ENCODE measurements at places on chromosomes 12 and 14.

GRCh38 chr12:129681151-129681550 lies 222.7 kb downstream of the TMEM132D start:
- DNase-seq, result no peak

GRCh38 chr12:15322164-15323061 lies at the start of gene PTPRO:
Gene PTPRO (plus strand): TSS chr12:15322508.
- no peak for DNase-seq

GRCh38 chr12:58513852-58514251 lies 406.5 kb downstream of the LRIG3 start:
- DNase-seq, result no peak

GRCh38 chr12:96886998-96887677 lies 19.9 kb upstream of the NEDD1 start:
- no peak for DNase-seq

GRCh38 chr14:23362200-23362599 lies 2.8 kb downstream of the EFS start:
- DNase-seq, result no peak

- no peak for DNase-seq
Measured at GRCh38 chr12:59055204-59055860, 135.0 kb upstream of the LRIG3 start.

- no peak for DNase-seq
Measured at GRCh38 chr12:32859389-32859788, 37.2 kb downstream of the PKP2 start.

GRCh38 chr12:119681728-119682638 lies 14.1 kb downstream of the PRKAB1 start:
- DNase-seq, result no peak

- DNase-seq, result no peak
Measured at GRCh38 chr12:52495389-52495788, 2.3 kb upstream of the KRT6A start.

DNA sequence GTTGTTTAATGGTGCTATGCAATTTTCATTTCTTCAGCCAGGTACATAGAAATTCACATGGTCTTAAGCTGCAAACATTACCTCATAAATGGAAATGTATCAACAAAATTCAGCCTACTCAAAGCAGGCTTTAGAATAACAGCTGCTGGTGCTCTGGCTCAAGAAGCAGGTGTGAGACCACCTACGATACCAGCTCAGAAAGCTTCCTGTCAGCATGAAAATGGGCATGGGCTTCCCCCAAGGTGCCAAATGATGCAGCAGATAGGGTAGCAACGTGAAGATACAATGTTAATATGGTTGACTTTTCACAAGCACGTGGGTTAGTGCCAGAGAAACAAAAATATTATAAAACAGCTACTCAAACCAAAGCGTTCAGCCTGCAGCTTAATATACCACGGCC lies 343.4 kb upstream of the PRICKLE1 start:
- no peak for DNase-seq

GRCh38 chr12:95601091-95601961 lies 50.0 kb upstream of the USP44 start:
- DNase-seq, result no peak

GRCh38 chr12:110846615-110847566 lies at the start of gene CCDC63:
Gene CCDC63 (plus strand): TSS chr12:110846987. CDS start chr12:110852955, 5,968 bp downstream.
- DNase-seq, result no peak

DNA sequence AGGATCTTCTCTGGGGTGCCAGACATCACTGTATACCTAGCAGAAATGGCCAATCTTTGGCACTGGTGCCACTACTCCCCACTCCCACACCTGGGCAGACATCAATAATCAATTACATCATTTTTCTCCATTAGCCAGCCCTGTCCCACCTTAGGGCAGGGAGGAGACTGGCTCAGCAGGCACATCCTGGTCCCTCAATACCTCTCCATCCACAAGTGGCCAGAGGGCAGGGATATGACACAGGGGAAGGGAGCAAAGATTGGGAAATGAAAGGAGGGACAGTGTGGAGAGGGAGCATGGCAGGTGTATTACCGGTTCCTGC lies 10.2 kb downstream of the RAPGEF3 start:
- no peak for DNase-seq

DNA sequence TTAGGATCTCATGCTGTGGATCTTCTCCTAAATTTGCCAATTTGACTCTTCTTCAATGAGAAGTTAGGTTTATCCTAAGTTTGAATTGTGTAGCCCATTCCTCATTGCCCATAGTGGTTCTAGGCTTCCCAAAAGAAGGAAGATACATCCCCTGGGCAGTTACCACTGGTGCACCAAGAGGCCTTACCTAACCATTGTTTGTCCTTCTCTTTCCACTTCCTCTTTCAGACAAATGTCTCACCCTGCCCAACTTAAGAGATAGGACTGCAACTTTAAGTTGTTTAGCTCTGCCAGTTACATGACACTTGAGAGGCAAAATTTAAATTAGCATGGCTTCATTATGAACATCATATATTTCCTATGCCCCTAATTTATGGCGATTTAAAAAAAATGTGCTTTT lies 9.4 kb upstream of the KCNH3 start:
- DNase-seq, result no peak

- DNase-seq, result no peak
Measured at GRCh38 chr14:103889313-103890051, 38.8 kb upstream of the TDRD9 start.

GRCh38 chr12:72631926-72632685 lies 359.9 kb downstream of the TRHDE start:
- DNase-seq, result no peak

DNA sequence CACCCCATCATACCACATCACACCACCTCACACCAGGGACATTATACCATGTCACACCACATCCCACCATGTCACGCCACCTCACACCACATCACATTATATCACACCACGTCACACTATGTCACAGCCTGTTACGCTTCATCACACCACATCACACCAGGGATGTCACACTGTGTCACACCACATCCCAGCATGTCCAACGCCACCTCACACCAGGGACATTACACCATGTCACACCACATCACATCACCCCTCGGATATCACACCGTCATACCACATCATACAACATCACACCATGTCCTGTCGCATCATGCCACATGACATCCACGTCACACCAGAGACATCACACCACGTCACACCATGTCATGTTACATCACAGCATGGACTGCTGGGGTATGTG lies 235.5 kb downstream of the TMEM121 start:
- DNase-seq, result no peak

- no peak for DNase-seq
Measured at GRCh38 chr14:95085321-95085720, 72.0 kb downstream of the DICER1 start.

GRCh38 chr14:74155287-74155686 lies 70.5 kb downstream of the LIN52 start:
- DNase-seq, result no peak

DNA sequence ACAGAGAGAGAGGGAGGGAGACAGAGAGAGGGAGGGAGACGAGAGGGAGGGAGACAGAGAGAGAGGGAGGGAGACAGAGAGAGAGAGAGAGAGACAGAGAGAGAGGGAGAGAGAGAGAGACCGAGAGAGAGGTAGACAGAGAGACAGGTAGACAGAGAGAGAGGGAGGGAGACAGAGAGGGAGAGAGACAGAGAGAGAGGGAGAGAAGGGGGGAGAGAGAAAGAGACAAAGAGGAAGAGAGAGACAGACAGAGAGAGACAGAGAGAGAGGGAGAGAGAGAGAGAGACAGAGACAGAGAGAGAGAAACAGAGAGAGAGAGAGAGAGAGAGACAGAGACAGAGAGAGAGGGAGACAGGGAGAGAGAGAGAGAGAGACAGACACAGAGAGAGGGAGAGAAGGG lies 47.8 kb upstream of the GALNT9 start:
- no peak for DNase-seq

GRCh38 chr12:38772437-38772836 lies 133.0 kb downstream of the CPNE8 start:
- DNase-seq, result no peak

DNA sequence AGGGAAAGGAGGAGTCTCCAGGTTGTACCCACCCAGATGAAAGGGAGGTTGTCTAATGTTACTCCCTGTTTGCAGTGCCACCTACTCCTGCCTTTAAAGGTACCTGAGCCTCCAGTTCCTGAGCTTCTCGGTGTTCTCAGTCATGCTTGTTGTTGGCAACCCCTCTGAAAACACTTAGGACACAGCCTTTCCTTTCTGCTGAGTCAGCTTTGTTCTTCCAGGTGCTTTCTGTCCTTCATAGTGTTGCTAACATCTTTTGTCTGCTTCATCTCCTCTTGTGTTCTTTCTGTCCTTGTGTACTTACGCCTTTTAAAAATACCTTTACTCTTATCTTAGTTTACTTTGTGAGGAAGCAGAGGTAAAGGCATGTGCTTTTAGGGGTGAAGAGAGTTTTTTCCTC lies 97.0 kb upstream of the NEDD1 start:
- no peak for DNase-seq

DNA sequence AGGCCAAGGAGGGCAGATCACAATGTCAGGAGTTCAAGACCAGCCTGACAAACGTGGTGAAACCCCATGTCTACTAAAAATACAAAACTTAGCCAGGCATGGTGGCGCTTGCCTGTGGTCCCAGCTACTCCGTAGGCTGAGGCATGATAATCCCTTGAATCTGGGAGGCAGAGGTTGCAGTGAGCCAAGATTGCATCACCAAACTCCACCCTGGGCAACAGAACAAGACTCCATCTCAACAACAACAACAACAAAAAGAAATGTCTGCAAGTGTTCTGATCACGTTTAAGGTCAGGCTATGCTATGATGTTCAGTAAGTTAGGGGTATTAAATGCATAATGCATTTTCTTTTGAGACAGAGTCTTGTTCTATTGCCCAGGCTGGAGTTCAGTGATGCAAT lies 6.7 kb upstream of the PLD4 start:
- no peak for DNase-seq

- DNase-seq, result no peak
Measured at GRCh38 chr12:46710125-46710743, 115.6 kb downstream of the SLC38A4 start.

GRCh38 chr12:115468087-115468510 lies 784.1 kb upstream of the TBX3 start:
- DNase-seq, result no peak

DNA sequence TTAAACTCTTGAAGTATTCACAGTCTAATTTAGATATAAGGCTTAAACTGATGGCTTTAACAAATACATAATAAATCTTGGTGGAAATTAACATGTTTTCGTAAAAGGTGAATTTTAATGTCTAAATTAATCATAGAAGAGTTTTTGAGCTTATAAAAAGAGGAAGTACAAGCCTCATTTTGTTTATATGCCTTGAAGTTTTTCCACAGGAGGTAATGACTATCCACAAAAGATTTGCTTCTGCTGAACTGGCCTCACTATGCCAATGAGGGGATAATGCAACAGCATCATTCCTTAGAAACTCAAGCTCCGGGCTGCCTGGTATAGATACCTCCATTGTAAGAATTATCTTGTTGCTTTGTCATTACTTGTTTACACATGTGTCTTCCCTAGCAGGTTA lies 175.6 kb downstream of the DUSP6 start:
- DNase-seq, result no peak

GRCh38 chr12:6383572-6384498 lies at the start of gene LTBR:
Gene LTBR (plus strand): TSS chr12:6384162. CDS start chr12:6384359, 197 bp downstream.
- DNase-seq, result no peak

GRCh38 chr12:113184098-113184899 lies 979 bp downstream of the DDX54 start:
- DNase-seq, result peak; percentile 60

- DNase-seq, result no peak
Measured at GRCh38 chr14:29233188-29233587, 466.6 kb downstream of the FOXG1 start.

DNA sequence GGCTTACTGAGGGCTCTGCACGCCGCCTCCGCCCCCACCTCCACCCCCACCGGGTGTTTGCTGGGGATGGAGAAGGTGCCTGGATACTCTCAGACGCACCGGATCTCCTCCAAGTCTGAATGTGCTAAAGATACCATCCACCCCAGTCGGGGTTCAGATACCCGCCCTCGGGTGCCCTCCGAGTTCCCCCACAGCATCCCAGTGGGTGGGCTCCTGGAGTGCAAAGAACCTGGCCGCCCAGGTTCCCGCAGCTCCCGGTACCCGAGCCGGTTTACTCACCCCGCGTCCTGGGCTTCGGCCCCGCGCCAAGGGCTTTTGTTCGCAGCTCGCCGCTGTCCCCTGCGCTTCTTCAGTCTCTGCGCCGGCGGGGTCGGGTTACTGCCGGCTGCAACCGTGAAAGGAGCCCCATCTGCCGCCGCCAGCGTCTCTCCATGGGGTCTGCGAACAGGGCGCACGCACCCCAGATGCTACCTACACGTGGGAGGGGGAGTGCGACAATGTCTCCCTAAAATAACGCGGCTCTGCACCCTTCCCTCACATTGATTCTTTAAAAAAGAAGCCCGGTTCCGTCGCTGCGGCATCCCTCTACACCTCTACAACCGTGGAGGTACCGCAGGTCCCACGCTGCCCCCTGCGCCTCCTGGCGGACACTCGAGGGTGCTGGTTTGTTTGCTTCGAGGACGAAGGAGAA lies at the start of gene CCDC177:
CCDC177 (minus strand) TSS at position 609 of the 691 bp plus-strand sequence. CDS start 1,249 bp downstream, outside the sequence.
- peak; percentile 65 for DNase-seq

GRCh38 chr14:42070031-42070430 lies 463.4 kb downstream of the LRFN5 start:
- DNase-seq, result no peak

- DNase-seq, result no peak
Measured at GRCh38 chr14:21234112-21234511, 35.1 kb downstream of the HNRNPC start.

- no peak for DNase-seq
Measured at GRCh38 chr14:92926180-92926845, 3.4 kb downstream of the CHGA start.

DNA sequence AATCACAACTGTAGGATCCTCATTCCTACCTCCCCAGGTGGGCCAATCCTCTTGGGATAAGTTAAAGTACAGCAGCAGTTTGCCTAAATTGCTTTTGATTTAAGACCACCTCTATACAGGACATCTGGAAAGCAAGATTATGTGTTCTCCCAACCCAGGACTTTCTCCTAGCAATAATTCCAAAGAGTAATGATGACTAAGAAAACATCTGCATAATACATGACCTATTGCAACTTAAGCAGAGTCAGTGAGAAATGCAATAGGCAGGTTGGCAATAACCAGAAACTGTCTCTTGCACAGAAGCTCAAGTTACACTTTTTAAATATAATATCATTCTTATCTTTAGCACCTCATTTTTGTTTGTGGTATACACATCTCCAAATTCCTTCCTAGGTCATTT lies 275.4 kb downstream of the TRHDE start:
- DNase-seq, result no peak

- DNase-seq, result no peak
Measured at GRCh38 chr12:19550626-19551025, 111.3 kb downstream of the AEBP2 start.

DNA sequence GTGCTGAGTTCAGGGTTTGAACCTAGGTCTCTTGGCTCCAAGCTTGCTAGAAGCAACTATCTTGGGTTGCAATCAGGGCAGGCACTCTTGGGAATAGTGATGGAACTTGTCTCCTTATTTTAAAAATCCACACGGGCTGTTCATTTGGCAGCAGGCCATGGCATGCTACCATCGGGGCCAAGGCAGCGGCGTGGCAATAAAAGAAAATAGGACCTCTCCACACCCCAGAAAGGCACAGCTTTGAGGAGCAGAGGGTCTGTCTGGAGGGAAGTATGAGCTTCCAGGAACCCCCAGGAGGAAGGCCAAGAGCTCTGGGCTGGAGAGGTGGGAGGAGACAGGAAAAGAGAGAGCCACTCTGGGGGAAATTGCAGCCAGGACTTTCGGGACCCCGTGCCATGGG lies 15.3 kb downstream of the RPS6KL1 start:
- no peak for DNase-seq

All from activated T-helper 9 cell treated with anti-CD3 and anti-CD28 coated beads, Interleukin-2, amount 50 U/mL, for 16 hours (primary cell).